ENCODE measurements at places on chromosomes 11 and 22.

- DNase-seq, result no peak
Measured at GRCh38 chr22:33024626-33025025, 33.6 kb downstream of the SYN3 start.

GRCh38 chr11:45657496-45658260, 7.7 kb downstream of the CHST1 start:
- peak; percentile 45 for DNase-seq

- DNase-seq, result no peak
Measured at GRCh38 chr11:13205486-13205885, 72.1 kb upstream of the BMAL1 start.

GRCh38 chr22:37507731-37508130, 11.5 kb downstream of the CARD10 start:
- no peak for DNase-seq

DNA sequence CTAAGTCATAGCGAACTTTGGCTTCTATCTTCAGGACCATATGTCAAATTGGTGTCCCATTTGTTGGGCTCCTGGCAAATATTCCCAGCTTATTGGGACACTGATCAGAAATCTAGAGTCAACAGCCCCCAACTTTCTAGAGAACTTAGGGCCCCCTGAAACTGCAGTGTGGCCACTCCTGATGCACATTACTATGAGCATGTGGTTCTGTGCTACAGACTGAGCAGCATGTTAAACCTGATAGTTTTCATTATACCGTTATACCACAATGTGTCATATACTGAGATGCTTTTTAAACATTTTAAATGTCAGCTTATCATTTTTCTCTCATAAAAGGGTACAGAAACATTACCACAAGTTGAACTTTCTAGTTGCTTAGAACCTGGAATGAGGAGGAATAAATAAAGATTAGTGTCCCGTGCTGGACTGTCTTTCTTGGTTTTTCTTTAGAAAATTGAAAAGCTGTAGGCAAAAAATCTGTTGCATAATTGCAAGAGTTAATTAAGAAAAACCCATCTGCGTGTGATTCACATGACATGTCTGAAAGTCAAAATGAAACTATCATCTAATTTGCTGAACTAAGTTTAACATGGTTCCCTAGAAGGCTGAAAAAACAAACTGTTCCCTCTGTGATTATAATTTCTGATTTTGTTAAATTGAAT, 16.4 kb upstream of the CTSC start:
- DNase-seq, result no peak

GRCh38 chr11:8873741-8874405, 37.1 kb upstream of the AKIP1 start:
- DNase-seq, result no peak

- DNase-seq, result no peak
Measured at GRCh38 chr11:56890584-56891305, 98.0 kb upstream of the OR5AK2 start.

GRCh38 chr11:129998107-129998506, 4.5 kb downstream of the PRDM10 start:
- no peak for DNase-seq

DNA sequence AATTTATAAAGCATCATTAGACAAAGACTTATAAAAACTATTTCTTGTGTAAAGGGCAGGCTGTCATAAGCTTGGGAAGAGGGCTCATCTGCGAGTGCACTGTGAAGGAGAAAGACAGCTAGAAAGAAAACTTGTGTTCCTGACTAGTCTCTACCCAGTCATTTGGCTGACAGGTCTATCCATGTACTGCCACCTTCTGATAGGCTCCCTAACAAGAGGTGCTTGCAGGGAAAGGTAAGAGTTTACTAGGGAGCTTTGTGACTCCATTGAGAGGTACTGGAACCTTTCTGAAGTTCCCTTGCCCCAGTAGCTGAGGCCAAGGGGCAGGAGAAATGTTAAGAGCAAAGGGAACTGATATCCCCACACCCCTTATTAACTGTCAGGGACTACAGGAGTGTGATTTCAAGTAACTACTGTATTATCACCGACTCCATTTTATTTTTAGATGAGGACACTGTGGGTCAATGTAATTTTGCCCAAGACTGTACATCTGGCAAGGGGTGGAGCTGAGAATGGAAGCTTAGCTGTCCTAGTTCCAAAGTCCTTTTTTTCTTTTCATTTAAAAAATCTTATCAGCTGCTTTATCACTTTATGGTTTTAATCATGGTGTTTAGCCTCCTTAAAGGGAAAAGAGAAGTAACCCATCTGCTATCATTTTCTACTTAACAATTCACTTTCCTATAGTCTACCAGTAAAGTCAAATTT, 129.4 kb downstream of the ARHGAP20 start:
- no peak for DNase-seq

DNA sequence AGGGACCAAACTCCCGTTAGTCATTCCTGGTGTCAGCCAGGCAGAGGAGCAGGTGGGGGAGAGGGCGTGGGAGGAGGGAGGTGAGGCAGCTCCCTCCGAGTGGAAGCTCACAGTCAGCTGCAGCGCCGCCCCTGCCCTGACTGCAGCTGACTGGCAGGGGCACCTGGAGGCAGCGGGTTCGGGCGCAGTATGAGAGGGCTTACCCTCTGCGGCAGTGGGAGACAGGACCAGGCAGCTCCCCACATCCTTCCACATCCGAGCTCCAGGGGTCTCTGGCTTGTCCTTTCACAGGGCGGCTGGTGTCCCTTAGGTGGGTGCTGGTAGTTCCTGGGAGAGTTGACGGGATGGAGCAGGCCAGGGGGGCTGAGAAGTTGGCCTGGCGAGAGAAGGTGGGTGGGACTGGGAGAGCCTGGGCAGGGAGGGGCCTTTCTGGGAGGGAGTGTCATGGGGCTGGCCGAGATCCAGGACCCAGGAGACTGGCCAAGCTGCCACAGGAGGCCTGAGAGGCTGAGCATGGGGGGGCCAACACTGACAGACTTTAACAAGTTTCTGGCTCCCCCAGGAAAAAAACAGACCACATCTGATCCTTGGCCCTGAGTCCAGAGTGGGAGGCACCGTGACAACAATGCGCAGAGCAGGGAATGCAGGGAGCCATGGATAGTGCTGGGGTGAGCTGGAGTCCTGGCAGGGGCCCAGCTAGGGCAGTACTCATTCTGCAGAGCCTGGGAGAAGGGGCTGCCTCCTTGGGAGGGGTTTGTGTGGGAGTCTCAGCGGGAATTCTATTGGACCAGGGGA, 4.9 kb downstream of the ADORA2A start:
- DNase-seq, result peak; percentile 81

- no peak for DNase-seq
Measured at GRCh38 chr11:79942090-79942489, 501.3 kb upstream of the TENM4 start.

GRCh38 chr11:122046846-122047245, 69.2 kb downstream of the BLID start:
- DNase-seq, result no peak

DNA sequence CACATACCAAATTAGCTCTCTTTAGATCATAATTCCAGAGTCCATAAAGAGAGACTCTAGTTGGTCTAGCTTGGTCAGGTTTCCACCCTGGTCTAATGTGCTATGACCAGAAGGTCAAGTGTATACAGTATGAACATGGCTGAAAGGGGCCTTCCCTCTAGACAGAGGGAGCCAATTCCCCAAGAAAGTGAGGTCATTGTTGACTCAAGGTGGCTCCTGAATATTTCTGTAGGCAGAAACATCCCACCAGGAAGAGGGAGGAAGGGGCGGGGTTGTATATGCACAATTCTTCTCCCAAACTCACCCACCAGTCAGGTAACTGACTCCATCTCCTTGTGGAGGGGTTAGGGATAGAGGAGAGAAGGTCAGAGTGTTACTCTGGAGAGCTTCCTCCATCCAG, 281.8 kb upstream of the PLET1 start:
- DNase-seq, result no peak

DNA sequence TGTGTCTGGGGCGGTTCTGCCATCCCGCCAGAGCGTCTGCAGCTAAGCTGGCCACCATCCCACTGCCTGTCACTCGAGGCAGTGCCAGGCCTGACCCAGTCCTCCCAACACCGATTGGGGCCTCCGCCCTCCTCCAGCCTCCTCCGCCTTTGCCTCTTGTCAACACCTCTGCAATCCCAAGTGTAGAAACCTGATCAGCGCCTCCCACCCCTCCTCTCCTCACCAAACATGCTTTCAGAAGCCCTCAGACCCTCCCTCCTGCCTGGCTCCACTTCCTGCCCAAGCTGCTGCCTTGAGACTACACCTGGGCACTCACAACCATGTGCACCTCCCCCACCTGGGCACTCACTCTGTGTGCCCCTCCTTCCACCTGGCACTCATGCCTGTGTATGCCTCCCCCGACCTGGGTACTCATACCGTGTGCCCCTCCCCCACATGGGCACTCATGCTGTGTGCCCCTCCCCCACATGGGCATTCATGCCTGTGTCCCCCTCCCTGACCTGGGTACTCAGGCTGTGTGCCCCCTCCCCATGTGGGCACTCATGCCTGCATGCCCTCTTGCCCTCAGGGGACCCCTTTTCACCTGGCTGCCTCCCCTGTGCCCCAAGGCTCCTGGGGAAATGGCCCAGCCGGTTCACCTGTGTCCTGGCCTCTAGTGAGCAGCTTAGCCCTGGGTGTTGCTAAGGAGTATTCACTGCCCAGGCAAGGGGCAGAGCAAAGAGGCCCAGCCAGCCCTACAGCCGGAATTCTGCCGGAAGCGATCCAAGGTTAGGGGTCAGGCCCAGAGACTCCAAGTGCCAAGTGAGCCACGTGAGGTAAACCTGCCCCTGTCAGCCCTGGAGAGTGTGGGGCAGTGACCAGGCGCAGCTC, 5.5 kb upstream of the IFITM10 start:
- DNase-seq, result no peak

DNA sequence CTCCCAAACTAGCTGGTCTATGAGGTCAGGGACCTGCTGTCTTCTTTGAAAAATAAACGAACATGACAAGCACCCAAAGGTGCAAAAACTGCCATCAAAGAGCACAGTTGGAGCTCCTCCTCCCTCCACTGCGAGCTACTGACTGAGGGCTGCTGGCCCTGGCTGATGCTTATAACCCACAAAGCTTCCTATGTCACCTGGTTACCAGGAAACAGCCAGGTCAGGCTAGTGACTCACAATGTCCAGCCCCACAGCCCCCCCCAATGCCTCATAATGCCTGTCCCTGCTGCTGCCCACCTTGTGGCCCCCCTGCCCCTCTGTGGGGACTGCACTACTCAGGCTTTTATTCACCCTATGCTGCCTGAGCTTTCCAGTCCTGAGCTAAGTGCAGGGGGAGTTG, at the start of gene DRICH1:
Gene DRICH1 (minus strand): TSS at position 144 of the 400 bp plus-strand sequence. CDS start 298 bp downstream, outside the sequence.
- DNase-seq, result no peak

- DNase-seq, result no peak
Measured at GRCh38 chr22:32200752-32201151, 4.1 kb downstream of the RFPL2 start.

DNA sequence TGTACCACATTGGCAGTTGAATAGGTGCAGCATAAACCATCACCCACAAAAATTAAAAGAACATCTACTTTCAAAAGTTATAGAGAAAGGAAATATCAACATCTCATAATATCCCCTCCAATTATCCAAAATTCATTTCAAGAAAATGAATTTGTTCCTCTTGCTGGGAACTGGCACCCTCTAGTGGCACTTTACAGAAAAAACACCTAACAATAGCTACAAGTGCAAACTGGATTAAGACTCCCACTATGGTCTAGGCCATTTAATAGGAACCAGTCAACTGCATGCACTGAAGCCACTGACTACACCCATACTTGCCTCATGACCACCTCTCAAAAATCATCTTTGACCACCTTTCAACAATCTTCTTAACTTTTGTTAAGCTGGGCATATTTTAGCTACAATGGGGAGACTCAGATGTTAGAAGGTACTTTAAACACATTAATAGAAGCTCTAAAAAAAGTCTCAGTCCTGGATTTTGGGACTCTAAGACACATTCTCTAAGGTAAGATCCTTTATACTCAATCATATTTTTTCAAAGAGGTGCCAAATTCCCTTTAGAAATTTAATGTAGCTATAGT, 17.3 kb downstream of the TRAF6 start:
- DNase-seq, result no peak

- no peak for DNase-seq
Measured at GRCh38 chr11:55707029-55707428, 45.0 kb downstream of the OR4C6 start.

GRCh38 chr11:130732476-130732875, 183.8 kb downstream of the SNX19 start:
- DNase-seq, result no peak

DNA sequence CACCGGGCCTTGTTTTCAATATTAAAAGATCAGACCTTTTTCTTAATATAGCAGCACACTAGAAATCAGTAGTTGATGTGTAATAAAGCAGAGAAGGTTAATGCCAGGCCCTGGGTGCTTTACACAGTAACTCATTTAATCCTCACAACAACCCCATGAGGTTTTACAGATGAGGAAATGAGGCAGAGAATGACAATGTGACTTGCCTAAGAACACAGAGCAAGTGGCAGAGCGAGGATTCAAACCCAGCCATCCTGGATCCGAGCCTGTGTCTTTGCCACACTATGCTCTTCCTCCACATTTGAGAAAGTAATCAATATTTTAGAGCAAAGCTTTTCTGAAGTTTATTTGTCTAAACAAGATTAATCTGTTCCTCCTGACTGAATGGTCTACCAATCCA, 7.2 kb downstream of the JAML start:
- no peak for DNase-seq

GRCh38 chr11:39102236-39102635, 2357.2 kb downstream of the LRRC4C start:
- DNase-seq, result no peak

DNA sequence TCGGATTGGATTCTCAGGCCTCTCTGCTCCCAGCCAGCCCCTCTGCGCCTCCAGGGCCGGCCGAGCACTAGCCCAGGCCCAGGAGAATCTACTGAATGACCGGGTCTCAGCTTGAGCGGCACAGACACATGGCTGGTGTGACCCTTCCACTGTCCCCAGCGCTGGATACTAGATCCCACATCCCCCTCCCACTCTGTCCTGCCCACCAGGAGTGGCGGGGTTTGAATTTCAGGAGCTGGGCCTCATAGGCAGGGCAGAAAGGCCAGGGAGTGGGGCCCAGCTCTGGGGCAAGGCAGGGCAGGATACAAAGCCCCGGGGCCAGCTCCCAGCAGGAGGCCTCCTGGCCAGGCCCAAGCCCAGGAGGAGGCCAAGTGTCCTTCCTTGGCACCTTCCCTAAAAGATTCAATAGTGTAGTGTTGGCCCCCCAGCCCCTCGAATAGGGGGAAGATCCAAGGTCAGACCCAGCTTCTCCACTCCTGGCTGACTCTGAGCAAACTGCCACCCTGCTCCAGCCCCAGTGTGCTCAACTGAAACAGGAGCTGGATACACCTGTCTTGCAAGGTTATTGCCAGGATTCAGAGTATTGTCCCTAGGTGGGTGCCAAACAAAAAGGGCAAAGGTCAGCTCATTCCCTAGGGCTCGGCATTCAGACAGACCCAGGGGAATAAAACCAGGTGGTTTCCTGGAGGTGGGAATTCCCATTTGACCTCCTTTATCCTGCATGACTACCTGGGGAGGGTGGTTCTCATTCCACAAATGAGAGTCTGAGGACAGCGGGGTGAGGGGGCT, 22.5 kb upstream of the TCF20 start:
- DNase-seq, result no peak

All from sciatic nerve (tissue), 2 donors.